ENCODE measurements at places on chromosomes 3 and 15. TPM values are rescaled to one million over a fixed set of nuclear protein-coding genes. Genes with fewer than 3 reads are reported as not detected.

DNA sequence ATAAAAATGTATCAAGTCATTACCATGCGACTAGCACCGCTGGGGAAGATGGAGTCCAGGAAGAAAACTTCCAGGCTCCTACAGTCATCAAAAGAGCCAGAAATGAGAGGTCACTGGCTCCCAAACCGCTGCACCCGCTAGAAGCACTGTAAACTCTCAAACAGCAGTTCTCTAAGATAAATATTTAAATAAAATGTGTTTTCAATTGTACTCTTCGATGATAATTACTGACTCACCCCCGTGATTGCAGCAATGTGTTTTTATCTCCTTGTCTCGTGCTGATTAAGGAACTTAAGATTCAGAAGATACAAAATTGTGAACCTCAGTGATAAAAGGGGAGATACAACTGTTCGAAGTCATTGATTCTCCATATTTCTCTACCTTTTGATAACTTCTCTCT lies 45.8 kb upstream of the FOXP1 start:
- DNase-seq: peak; percentile 73

DNA sequence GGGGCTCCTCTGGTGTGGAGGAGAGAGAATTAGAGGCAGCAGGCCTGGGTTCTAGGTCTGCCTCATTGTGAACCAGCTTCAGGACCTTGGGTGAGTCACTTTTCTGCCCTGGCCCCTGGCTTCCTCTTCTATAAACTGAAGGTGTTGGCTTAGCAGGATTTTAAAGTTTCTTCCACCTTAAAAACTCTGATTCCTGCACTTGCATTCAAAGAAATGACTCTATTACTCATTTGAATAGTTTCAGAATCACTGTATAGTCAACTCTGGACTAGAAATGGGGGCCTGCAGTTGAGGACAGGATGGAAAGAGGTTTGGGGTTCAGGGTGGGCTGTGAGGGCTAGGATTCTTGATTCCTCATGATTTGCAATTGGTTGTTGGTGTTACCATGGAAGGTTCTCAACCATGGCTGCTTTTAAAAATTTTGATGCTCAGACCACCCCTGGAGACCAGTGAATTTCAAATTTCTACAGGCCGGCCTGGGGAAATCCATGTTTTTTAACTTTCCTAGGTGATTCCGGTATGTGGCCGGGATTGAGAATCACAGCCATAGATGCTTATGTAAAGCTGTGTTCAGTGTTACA lies 19.9 kb downstream of the SMAD3 start:
- no peak for DNase-seq

DNA sequence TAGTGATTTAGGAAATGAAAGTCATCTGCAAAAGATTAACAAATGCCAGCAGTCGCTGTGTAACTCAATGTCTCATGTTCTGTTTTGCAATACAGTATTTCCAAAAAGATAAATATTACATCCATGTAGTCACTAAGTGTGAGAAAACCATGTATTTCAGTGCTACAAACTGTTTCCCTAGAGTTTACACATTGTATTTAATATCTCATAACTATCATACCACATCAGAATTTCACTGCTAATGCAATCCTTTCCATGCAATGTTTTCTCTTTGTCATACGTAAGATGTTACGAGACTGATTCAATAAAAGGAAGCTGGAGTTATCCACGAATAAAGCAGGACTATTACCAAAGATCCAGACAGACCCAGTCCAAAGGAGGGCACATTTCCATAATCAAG lies 269.4 kb downstream of the GBE1 start:
- DNase-seq: peak; percentile 82

GRCh38 chr3:123126653-123127052 lies 59.8 kb downstream of the PDIA5 start:
- DNase-seq: no peak

- DNase-seq: peak; percentile 74
These were observed 72.3 kb upstream of the ZNF280D start for GRCh38 chr15:56805466-56806147.

DNA sequence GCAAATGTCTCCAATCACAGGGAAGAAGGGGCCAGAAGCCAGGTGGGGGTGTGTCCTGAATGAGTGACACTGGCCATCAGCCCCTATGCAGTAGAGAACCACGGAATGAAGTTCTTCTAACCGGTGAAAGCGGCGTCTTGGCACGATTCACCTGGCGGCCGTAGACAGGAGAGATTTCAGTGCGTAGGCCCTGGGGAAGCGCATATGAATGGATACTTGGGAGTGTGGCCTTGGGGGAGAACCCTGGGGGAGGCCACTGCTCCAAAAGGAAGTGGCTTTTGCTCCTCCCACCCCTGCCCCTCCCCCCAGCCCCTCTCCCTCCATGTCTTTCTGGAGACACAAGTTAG lies 43.6 kb downstream of the RBPMS2 start:
- DNase-seq: no peak

GRCh38 chr15:81054236-81054635 lies 53.5 kb downstream of the TLNRD1 start:
- DNase-seq: peak; percentile 91

GRCh38 chr15:34240537-34240936 lies 15.7 kb downstream of the EMC4 start:
- no peak for DNase-seq

GRCh38 chr15:59317211-59317610 lies 55.5 kb downstream of the MYO1E start:
- DNase-seq: no peak

DNA sequence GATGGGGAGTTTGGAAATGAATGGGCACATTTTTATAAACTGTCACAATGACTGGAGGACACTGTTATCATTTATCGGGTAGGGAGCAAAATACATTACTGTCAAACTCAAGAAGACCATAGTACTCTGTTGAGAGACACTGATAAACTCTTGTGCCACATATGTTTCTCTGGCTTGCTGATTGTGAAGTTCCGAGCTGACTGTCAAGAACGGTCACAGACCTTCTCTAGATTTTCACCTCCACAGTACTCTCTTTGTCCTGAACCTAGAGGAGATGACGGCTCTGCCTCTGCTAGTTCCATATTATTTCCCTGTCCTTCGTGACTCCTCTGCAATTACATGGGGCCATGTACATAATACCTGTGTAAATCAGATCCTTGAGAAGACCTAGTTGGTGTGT lies 451.9 kb downstream of the LPP start:
- no peak for DNase-seq

GRCh38 chr3:135918600-135918999 lies 46.9 kb upstream of the PPP2R3A start:
- peak; percentile 56 for DNase-seq

- DNase-seq: no peak
These were observed 8.2 kb upstream of the TNIK start for GRCh38 chr3:171468296-171468906.

DNA sequence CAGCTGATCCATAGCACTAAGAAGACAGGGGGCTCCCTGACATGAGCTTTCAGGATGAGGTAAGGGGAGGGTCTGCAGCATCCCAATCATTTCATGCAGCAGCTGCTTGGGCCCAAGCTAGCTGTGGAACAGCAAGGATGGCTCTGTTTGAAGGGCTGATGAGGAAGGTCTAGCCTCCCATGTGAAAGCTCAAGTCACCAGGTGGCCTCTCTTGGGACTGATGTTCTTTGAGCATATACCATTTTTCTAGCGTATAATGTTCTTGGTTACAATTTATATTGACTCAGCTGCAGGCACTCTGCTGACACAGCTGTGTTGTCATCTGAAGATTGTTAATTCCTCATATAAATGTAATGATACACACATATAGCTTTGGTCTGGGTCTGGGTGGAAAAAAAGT lies 87.0 kb downstream of the CD200R1L start:
- no peak for DNase-seq

Gene ZNF280D
- total RNA-seq: 51.8 TPM

Gene ERICH6
- total RNA-seq: 0.43 TPM

Gene CDCP1
- total RNA-seq: 10.4 TPM

Gene PIERCE2
- total RNA-seq: 1.3 TPM

Gene TGM4
- total RNA-seq: not detected

Gene ZBBX
- not detected for total RNA-seq

Gene DZIP1L
- 51.5 TPM for total RNA-seq

Gene ABHD10
- 38.0 TPM for total RNA-seq

Gene HTR3D
- not detected for total RNA-seq

Gene MOBP
- total RNA-seq: not detected

Gene SH2D7
- total RNA-seq: not detected
